ENCODE measurements at places on chromosomes 7 and 10. TPM values are rescaled to one million over a fixed set of nuclear protein-coding genes. Genes with fewer than 3 reads are reported as not detected.

The SEMA4G gene
- 2.3 TPM for total RNA-seq

The CH25H gene
- 2.0 TPM for total RNA-seq

The FKBP6 gene
- not detected for total RNA-seq

The PAX4 gene
- total RNA-seq = not detected

The CFAP46 gene
- total RNA-seq = 1.5 TPM

The MALSU1 gene
- 71.1 TPM for total RNA-seq

The CADPS2 gene
- total RNA-seq = 29.1 TPM

The MPLKIP gene
- 17.3 TPM for total RNA-seq

The SEMA3A gene
- total RNA-seq = 117 TPM

The CABCOCO1 gene
- 1.7 TPM for total RNA-seq

The SLC26A3 gene
- total RNA-seq = not detected

The BAG3 gene
- 17.0 TPM for total RNA-seq

The RABGEF1 gene
- total RNA-seq = 51.2 TPM

The PRSS2 gene
- total RNA-seq = not detected

The STOX1 gene
- total RNA-seq = not detected

The FOXI2 gene
- total RNA-seq = not detected

The SYCE1 gene
- not detected for total RNA-seq
